ENCODE measurements at places on chromosomes 16 and 17.

GRCh38 chr17:68310152-68310551, 18.9 kb downstream of the ARSG start:
- DNase-seq = no peak

DNA sequence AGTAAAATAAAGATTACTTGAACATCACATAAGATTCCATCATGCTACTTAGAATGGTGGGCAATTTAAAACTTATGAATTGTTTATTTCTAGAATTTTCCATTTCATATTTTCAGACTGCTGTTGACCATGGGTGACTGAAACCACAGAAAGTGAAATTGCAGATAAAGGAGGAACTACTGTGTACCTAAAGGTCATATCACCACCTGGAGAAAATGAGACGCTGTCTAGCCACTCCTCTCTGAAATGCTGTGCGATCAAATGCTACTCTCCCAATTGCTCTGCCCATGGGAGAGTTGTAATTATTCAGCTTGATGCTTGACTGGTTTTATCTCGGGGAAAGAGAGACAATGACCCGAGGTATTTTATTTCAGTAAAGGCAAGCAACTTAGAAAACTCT, 128.9 kb upstream of the ERCC4 start:
- no peak for DNase-seq

- peak; percentile 89 for DNase-seq
These were observed 1.0 kb downstream of the LYRM1 start for GRCh38 chr16:20901436-20902112.

GRCh38 chr17:74417178-74418045, 14.5 kb upstream of the GPRC5C start:
- no peak for DNase-seq

DNA sequence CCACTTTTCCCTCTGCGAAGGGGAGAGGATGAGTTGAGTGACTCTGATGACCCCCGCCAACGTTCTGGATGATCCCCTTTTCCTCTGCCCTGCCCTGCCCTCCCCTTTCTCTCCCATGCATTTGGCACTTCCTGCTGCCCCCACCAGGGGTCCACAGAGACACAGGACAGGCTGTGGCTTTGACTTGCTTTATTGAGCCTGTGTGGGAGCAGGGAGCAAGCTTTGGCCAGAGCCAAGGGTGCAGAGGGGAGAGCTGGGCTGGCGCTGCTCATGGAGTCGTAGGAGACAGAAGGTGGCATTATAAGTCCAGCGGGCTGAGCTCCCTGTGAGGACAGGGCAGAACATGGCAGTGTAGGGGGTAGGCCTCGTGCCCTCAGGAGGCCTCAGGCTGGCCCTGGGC, 1.6 kb downstream of the PPY start:
- no peak for DNase-seq

- DNase-seq = no peak
These were observed 7.8 kb downstream of the PLCG2 start for GRCh38 chr16:81786868-81787267.

DNA sequence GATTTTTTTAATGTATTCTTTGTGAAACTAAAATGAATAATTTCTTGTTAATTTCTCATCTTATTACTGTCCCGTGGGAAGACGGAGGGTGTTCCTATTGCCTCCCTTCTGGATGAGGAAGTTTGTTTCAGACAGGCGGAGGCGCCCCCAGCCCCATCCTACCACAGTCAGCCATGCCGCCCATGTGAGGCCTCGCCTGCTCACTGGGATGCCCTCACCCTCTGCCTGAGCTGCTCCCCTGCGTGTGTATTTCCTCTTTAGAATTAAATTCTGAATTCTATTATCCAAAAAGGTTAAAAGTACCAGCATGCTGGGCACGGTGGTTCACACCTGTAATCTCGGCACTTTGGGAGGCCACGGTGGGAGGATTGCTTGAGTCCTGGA, 14.0 kb downstream of the KCTD2 start:
- no peak for DNase-seq
